Neural crest cell (in vitro differentiated cells): ENCODE measurements at places on chromosomes 7 and 10. TPM values are rescaled to one million over a fixed set of nuclear protein-coding genes. Genes with fewer than 3 reads are reported as not detected.

DNA sequence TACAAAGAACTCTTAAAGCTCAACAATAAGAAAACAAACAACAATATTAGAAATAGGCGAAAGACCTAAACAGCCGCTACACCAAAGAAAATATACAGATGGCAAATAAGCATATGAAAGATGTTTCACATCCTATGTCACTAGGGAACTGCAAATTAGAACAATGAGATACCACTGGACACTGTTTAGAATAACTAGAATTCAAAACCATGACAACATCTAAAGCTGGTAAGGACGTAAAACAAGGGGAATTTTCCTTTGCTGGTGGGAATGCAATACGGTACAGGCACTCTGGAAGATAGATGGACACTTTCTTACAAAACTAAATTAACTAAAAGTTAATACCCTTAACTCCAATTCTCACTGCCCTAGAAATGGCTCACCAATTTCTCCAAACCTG is 44.5 kb downstream of the THSD7A start:
- DNase-seq = no peak

DNA sequence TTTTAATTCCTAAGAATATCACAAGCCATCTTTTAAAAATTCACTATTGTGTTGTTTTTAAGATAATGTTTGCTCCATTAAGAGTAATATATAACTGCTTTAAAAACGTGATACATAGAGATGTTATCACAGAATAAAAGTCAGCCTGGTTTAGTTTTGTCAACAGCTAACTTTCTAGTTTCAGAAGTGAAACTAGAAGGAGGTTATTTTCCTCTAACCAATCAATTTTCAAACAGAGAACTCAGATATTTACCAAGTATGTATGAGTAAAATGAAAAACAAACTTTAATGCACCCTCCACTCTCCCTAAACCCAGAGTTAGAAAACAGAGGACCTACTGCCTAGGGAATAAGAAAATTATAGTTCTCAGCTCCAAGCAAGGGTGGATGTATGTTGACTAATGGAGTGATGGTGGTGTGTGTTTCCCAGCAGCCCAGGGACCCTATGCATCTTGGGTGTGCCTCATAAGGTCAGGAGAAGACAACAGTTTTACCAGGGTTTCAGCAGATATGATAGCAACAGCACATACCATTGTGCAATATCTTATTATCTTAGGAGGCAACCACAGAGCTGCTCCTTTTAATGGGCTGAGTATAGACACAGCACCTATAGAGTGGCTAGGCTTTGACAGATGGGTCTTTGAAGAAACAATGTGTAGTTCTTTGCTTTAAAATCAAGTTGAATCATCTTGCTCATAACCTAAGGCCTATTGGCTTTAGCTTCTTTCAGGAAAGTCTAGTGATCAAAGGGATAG is 58.4 kb downstream of the PTPRZ1 start:
- DNase-seq = no peak

DNA sequence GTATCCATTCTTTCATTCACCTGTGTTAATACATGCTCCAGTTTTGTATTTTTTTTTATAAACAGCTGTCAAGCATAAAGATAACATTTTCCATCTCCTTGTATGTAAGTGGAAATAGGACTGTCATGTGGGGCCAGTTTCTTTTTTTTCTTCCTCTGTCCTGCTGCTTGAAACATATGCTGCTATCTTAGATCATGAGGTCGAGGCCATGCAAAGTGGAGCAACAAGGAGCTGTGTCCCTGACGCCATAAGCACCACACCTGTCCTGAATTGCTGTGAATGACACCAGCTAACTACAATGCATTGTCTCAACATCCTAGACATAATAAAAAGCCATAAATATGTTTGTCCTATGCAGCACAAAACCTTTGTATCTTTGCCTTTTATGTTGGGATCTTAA is 37.7 kb upstream of the SLC26A4 start:
- no peak for DNase-seq

DNA sequence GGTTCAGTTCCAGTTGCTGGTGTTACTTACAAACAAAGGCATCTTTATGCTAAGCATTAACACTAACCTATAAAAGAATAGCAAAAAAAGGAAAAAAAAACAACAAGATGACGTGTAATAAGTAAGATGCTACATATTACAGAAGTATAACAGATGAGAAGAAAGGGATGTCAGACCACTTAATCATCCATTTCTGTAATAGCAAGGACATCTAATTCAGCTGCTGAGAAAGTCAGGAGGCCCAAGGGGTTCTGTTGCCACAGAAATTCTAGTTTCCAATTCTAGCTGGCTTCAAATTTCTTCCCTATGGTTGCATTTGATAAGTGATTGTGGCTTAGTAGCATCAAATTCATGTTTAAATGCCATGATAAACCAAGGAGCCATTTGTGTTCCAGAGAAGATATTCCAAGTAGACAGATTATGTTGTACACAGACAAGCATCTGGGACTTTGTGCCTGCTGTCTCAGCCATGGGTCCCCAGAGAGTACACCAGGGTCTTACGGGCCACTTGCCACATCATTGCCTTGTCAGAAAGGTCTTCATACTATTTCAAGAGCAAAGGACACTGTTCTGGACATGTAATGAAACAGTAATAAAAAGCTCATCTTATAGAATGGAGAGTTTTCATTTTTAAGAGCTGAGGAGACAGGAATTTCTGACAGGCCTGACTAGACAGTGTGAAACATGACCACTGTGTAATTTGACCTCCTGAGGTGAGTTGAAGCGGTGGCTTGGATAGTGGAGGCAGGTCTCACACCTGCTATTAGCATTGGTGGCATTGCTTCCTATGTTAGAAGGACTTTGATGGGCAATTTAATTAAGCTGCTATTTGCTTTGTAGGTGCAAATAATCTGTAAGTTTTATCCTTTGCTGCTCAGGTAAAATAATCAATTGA is 4.2 kb upstream of the ASB4 start:
- DNase-seq = no peak

Gene MMP21
- total RNA-seq = not detected in 2 replicates

GRCh38 chr10:132971448-132972148 is 29.2 kb upstream of the CFAP46 start:
- DNase-seq = no peak

Gene ZPBP
- not detected in 2 replicates for total RNA-seq

- no peak for DNase-seq
Measured at GRCh38 chr7:82331234-82331633, 112.3 kb downstream of the CACNA2D1 start.

Gene LLCFC1
- not detected in 2 replicates for total RNA-seq

Gene GBX1
- total RNA-seq = 2.0 and 2.4 TPM in 2 replicates

Gene CLCN1
- total RNA-seq = 0.09 TPM in 1 of 2 replicates, not detected in the other

Gene TMEM196
- total RNA-seq = 0.55 and 0.65 TPM in 2 replicates

DNA sequence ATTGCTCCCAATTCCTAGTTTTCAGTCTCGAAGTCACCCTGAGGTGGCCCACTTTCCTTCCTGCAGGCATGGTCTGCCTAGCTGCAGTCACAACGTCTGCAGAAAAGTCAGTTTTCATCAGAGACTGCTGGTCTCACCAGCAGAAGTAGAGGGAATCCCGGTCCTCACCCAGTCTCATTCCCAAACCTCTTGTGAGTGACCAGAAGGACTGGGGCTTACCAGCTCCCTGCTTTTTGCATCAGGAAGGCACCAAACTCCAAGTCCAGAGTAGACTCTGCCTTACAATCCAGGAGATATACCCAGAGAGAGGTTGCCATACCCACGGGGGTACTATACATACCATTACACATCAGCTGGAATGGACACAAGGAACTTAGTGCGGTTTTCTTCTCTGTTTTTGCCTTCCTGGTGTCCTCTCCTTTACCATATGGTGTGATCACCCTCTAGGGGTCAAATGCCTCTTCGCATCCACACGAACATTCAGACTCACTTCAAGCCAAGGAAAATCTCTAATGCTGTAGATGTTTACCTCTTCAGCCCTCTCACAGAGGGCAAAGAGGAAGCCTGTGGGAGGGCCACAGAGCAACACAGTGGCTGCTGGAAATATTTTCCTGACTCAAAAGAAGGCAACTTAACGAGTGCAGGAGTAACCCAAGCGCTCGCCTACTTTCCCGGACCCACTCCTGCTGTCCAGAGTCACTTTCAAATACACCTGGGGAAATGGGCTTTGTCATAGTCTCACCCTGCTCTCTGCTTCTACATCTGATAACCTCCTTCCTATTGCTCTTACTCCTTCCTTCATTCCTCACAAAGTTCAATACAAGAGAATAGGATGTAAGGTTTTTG is 220.9 kb downstream of the C7orf25 start:
- DNase-seq = peak; percentile 23

DNA sequence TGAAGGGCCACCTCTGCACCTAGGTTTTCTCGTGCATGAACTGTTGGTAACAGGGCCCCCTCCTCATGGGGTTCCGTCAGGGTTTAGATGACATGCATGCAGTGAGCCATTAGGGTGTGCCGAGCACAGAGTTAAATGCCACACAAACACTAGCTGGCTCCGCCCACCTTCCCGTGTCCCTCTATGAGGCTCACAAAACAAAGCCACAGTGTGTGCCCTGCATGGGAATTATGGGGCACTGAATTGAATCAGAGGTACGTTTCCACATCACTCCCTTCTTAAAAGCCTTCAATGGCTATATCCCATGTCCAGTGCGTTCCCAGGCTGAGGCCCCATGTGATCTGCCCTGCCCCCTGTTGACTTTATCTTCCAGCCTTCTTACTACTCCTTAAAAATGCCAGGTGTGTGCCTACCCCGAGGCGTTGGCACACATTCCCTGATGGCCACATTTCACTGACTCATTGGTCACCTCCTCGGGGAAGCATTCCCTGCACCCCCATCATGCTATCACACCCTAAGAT is 35.7 kb downstream of the GSDME start:
- no peak for DNase-seq

Gene ACTL6B
- total RNA-seq = 2.4 and 3.1 TPM in 2 replicates
